A549 treated with GW870086 at 1 μM for 4 hours (cell line): ENCODE measurements at places on chromosomes 7 and 10. TPM values are rescaled to one million over a fixed set of nuclear protein-coding genes. Genes with fewer than 3 reads are reported as not detected.

Gene ZNF804B
- total RNA-seq: not detected in 5 replicates

Gene NXPH1
- not detected in 5 replicates for total RNA-seq

Gene ACBD7
- total RNA-seq: 0.85 to 1.3 TPM (median 1.1 TPM) in 5 replicates

Gene EPO
- 0.09 TPM in 1 of 5 replicates, not detected in the others for total RNA-seq
